SK-N-DZ (cell line): ENCODE measurements at places on chromosomes 3 and 15.

GRCh38 chr3:138919325-138919724 lies 27.6 kb downstream of the FOXL2 start:
- DNase-seq = no peak

DNA sequence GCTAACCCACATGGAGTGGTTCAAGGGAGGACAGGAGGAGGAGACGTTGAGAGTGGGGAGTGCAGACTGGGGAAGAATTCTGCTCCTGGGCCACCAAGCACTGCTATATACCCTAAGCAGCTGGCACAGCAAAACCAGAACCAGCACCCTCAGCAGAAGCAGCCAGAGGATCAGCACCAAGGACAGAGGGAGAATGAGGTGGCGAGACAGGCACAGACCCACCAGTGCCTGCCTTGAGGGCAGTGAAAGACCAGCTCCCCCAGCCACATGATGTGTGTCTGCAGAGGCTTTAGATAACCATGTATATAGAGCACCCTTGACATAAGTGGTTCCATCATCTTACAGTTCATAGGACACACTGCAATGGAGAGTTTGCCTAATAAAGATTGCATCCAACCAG lies 319.0 kb downstream of the GABRB3 start:
- DNase-seq = no peak

GRCh38 chr3:127716384-127716783 lies 43.6 kb downstream of the ABTB1 start:
- DNase-seq = no peak

GRCh38 chr3:168813225-168813802 lies 717.6 kb upstream of the GOLIM4 start:
- no peak for DNase-seq

DNA sequence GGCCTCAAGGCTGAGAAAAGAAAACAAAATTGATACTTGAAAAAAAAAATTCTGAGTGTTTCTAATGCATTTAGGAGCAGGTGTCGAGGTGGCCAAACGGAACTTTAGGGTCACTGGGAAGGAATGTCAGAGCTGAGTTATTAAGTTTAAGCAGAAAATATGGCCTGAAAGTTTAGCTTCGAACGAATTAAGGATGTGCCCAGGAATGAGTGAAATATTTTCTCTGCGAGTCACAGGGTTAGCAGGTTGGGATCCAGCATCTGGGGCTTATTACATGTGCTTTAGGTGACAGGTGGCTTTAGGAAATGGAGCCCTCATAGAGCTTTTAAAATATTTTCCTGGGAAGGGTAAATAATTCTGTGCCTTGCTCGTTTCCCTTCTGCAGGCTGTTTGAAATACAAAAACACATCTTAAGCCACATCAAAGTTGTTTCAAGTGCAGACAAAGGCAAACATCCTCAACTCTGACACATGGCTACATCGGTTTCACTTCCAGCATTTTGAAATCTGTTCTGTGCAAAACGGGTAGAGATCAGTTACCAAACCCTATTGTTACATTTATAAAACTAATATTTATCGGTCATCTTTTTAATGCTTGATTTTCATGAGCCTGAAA lies 143.1 kb upstream of the ARRDC4 start:
- no peak for DNase-seq

- DNase-seq = no peak
These were observed 37.7 kb upstream of the GNB5 start for GRCh38 chr15:52228921-52229320.

DNA sequence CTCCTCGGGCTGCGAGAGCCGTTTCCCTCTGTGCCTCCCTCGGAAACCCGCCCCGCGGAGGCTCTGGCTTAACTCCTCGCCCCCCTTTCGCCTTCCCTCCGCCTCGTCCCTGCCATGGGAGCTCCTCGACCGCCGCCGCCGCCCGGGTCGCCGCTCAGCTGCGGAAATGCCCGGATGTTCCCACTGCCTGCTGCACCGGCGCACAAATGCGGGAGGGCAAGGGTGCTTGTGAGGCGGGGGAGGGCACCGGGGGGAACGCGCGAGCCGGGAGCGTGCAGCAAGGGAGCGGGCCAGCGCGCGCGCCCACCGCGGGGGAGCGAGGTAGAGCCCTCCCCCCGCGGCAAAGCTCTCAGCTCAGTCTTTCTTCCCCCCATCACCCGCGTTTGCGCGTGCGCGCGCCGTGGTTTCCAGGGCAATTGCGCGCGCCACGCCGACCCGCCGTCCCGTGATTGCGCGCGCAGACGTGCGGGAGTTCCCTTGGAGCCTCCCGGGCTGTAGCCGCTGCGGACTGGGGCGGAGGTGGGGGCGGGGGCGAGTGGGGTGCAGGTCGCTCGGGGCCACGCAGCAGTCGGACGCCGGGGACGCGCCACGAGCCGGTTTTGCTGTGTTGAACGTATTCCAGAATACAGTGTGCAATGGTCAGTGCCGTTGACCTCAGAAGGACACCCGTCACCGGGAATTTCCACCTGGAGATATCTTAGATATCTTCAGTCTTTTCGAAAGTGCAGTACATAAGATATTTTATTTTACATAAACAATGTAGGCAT lies at the start of gene DMXL2:
TSS of gene DMXL2 (minus strand) at position 168 of the 767 bp plus-strand sequence. CDS start 226 bp downstream, outside the sequence.
- DNase-seq = peak; percentile 92

GRCh38 chr3:18295171-18295920 lies 129.8 kb downstream of the SATB1 start:
- peak; percentile 27 for DNase-seq

DNA sequence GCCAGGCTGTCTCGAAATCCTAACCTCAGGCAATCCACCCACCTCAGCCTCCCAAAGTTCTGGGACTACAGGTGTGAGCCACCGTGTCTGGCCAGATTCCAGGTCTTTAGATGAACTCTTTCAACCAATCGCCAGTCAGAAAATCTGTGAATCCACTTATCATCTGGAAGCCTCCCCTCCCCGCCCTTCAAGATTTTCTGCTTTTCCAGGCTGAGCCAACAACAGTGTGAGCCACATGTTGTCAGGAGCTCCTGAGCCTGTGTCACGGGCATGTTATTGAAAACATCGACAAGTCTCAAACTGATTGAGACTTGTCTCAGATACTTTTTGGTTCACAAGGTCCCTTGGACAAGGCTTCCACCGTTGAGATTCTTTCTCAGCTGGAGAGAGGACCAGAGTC lies 52.0 kb upstream of the TRPM1 start:
- DNase-seq = no peak

DNA sequence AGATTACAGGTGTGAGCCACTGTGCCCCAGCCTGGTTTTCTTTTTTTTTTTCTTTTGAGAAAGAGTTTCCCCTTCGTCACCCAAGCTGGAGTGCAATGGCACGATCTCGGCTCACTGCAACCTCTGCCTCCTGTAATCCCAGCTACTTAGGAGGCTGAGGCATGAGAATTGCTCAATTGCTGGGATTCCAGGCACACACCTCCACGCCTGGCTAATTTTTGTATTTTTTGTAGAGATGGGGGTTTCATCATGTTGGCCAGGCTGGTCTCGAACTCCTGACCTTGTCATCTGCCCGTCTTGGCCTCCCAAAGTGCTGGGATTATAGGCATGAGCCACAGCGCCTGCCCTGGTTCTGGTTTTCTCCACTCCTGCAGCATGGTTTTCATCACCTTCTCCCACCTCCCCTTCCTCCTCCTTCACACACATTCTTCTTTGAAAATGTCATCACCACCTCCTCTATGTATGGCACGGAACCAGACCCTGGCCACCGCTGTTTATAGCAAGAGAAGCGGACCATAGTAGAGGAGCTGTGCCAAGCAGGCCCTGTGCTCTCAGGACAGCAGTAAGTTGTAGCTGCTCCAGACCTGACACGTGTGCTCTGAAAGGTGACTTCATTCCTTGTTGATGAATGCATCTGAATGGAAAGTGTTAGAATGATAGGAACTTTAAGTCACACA lies 14.6 kb upstream of the AHSG start:
- DNase-seq = no peak

DNA sequence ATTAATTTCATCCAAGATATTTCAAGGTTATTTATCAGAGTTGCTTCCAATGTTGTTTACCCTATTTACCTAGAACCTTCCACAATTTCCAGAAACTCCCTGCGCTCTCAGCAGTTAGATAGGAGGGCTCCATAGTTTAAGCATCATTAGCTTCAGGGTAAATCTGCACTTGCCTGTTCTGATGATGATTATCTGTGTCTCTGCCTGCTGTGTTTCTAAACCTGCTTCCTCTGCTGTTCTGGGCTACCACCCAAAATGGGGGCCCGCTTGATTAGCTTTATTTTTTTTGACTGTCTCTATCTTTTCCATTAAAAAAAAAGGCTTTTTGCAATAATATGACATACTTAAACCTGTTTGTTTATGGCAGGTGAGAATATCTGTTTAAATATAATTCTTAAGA lies 472.4 kb downstream of the DIPK2A start:
- no peak for DNase-seq

DNA sequence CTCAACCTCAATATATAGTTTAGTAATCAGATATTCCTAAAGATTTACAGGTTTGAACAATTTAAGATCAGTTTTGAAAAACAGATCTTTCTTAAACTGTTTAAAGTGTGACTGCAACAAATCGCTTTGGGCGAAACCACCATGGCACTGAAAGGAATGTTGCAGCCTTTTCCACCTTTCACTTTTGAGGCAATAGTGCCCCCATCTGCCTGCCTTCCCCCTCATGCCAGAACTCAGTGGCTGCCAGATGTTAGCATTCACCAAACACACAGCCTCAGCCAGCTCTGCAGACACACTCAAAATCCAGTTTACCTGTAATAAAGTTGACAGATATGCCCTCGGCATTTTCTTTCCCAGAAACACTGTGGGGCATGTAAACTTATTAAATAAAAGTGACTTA lies 3.3 kb downstream of the LYSMD4 start:
- no peak for DNase-seq
